ENCODE measurements at places on chromosomes 11 and 22.

GRCh38 chr11:12900496-12900895 is 108.6 kb upstream of the RASSF10 start:
- DNase-seq = peak; percentile 99

GRCh38 chr11:41040474-41040873 is 419.0 kb downstream of the LRRC4C start:
- no peak for DNase-seq

- no peak for DNase-seq
Observed at GRCh38 chr11:8168485-8169257, at the start of gene RIC3. Gene RIC3, minus strand, starts transcription at chr11:8169025. Its CDS starts 36 bp downstream, at chr11:8168989.

DNA sequence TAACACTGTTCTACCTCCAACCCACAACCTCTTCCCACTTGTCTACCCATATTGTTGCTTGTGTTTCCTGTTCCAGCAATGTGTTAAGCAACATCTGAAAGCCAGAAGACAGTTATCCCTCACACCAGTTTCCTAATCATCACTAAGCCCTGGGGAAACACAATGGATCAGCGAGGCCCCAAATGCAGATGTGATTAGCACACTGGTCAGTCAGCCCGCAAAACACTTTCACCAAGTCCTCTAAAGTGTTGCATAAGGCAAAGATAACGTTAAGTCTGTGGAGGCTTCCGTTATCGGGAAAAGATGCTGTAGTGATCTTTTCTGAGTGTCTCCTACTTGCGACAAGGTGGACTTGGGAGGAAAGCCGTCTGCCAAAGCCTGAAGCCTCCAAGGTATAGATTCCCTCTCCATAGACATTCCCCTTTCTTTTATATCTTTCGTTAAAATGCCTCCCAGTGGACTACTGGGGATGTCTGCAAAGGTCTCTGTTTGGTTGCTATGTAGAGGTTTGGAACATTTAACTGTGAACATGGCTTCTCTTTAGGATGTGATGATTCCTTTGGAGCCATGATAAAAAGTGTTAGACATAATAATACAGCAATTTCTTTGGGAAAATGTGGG is at the start of gene MS4A3:
Gene MS4A3 (plus strand): TSS at position 317 of the 621 bp plus-strand sequence. CDS start 4,496 bp downstream, outside the sequence.
- DNase-seq = no peak

- DNase-seq = no peak
Observed at GRCh38 chr11:41622707-41623359, 163.4 kb upstream of the LRRC4C start.

DNA sequence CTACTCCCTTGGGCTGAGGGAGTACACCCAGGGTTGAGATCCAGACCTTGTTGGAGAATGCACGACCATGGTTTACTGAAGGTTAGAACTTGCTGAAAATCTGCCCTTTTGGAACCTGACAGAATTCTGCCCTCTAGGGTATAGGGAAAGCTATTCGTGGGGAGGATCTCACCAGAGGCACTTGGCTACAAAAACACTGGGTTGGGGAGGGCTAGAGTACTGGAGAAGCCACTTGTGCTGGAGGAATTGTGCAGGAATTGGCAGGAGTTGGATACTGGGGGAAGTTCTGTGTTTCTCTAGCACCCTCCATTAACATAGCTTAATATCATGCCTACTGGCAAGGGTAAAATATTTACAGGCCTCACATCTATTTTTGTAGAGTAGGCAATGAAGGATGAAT is 55.8 kb downstream of the PPME1 start:
- DNase-seq = no peak

Measured in fibroblast of skin of back (primary cell).